Mucosa of descending colon (tissue), 3 donors: ENCODE measurements at places on chromosomes 2 and 18.

DNA sequence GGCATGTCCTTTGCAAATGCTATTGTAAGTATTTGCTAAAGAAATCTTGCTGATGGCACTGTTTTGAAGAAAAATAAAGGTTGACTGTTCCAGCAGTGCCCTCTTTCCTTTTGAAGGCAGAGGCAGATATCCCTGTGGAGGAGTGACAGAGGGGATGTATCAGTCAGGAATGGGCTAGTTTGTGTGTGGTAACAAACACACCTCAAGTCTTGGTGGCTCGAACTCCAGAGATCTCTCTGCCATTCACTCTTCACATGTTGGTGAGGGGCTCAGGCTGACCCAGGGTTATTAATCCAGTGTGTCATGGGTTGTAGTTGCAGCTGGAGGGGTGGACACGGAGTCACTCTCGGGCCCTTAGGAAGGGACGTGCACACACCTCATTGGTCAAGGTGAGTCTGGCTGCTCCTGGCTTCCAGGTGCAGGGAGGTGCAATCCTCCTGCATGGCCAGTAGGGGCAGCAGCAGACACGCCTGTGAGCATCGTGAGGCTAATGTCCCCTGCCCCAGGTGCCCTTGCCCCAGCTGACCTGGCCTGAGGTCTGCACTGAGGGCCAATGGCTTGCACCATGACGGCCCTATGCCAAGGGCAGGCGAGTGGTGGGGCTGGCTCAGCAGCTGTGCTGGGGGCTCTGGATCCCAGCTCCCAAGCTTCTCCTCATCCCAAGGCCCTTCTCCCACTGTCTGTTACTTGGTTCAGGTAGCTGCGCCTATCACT is 146.5 kb downstream of the ASB1 start:
- no peak for DNase-seq

GRCh38 chr2:233039212-233039845 is 6.9 kb downstream of the NEU2 start:
- DNase-seq = no peak

GRCh38 chr2:145379934-145380333 is 860.0 kb upstream of the ZEB2 start:
- no peak for DNase-seq

GRCh38 chr2:99507937-99508818 is 18.4 kb upstream of the REV1 start:
- DNase-seq = no peak

GRCh38 chr2:79554899-79555298 is 42.0 kb downstream of the CTNNA2 start:
- no peak for DNase-seq

DNA sequence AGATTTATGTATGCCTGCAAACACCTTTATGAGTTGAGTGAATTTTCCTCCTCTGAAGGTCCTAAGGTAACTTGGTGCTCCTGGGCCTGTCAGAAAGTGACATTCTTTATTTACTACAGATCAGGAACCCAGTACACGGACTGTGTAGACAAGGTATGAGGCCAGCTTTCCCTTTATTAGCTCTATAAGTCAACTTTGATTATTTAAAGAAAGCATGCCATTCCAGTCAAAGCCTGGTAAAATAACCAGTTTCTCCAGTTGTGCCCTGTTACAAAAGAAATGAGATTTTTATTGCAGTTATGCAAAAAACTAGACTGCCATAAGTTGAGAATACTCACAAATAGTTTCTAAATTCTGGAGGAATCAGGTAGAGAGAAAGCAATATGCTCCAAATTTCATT is 266.1 kb upstream of the SP5 start:
- no peak for DNase-seq

GRCh38 chr2:37637985-37638384 is 33.5 kb downstream of the CDC42EP3 start:
- DNase-seq = no peak

DNA sequence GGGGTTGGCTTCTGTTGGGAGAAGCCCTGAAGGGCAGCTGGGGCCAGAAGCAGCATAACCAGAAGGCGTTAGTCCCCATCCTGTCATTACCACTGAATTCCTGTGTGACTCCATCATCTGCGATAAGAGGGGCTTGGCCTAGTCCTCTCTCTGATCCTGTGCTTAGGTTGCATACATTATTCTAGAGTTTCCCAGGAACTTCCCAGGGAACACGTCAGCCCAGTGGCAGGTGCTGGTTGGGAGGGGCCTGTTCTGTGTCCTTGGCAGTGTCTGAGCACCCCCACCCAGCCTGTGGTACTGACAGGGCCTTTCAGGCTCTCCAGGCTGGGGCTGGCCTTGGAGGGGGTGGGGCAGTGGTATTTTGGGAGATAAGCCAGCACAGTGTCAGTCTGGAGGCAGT is 4.5 kb upstream of the TOGARAM2 start:
- no peak for DNase-seq

GRCh38 chr2:196159221-196159892 is 12.0 kb downstream of the STK17B start:
- DNase-seq = no peak

DNA sequence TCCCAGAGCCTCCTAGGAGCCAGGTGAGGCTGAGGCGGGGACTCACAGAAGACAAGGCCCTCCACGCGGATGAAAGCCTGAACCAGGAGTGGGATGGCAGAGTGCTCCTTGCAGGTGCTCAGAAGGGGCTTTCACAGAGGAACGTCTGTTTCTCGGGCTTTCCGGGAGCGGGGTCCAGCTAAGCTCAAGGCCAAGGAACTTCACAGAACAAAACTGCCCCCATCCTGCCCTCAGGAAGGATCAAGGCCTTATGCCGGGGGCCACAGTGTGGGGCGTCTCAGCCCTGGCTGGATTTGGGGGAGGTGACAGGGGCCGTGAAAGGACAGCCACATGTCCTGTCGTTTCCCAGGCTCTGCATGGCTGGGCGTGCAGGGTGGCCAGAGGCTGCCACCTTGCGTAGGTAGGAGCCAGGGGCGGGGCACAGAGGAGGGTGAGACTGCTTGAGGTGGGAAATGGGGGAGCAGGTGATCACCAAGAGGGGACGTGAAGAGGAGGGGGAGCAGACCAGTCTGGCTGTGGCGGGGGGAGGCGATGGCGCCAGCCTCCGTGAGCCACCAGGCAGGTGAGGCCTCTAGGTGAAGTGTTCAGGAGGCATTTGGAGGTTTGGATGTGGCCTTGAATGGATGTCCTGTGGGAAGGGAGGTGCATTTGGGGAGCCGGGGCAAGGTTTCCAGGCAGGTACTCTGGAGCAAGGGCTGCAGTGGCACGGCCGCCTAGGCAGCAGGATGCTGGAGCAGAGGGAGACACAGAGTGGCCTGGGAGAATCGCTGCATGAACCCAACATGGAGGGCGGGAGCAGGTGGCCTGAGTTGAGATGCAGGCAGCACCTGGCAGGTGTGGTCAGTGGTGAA is 79.1 kb downstream of the TWIST2 start:
- DNase-seq = no peak

- no peak for DNase-seq
Measured at GRCh38 chr18:45437366-45437765, 177.9 kb upstream of the SLC14A2 start.

DNA sequence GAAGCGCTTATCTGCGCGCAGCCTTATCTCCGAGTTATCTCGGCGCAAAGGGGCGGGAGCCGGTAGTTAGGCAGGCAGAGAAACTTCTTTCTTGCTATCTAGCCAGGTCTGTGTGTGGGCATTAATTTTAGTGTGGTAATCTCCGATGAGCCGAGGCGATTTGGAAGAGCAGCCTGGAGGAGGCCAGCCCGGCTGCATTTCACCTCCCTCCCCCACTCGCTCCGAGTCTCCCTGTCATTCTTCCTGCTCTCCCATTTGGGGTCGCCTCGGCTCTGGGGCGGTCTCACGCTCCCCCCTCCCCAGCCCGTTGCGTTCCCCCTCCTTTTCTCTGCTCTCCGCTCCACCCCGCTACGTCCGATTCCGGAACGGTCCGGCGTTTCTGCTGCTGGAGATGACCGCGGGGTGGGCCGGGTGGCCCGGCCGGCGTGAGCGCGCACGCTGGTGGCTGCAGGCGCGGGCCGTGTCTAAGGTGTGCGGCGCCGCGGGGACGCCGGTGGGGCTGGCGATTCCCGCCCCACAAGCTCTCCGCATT is 566 bp downstream of the GATA6 start:
- no peak for DNase-seq

DNA sequence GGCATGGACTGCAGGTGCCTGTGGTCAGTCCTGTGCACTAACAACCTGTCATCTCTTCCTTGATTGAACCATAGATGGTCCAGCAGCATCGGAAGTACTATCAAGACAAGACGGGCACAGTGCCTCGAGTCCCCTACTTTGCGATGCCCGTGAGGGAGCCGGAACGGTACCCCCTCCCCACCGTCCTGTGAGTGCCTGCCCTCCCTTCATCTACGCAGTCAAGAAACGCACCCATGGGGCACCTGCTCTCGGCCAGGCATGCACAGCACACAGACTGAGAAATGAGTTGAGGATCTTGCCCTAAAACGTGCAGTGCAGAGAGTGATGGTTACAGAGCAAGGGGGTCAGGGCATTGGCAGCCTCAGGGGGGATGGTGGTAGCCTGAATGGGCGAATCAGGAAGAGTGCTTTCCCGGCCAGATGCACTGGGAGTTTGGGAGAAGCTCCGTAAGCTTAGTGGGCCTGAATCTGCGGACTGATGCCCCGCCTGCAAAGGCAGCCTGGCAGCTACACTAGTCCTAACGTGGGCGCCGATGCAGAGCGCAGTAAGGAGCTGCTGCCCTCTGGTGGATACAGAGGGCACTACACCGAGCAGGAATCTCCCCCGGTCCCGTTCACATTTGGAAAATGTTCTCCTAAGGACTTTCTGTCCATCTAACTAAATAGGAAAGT is 63.6 kb downstream of the CIB4 start:
- DNase-seq = peak; percentile 74

DNA sequence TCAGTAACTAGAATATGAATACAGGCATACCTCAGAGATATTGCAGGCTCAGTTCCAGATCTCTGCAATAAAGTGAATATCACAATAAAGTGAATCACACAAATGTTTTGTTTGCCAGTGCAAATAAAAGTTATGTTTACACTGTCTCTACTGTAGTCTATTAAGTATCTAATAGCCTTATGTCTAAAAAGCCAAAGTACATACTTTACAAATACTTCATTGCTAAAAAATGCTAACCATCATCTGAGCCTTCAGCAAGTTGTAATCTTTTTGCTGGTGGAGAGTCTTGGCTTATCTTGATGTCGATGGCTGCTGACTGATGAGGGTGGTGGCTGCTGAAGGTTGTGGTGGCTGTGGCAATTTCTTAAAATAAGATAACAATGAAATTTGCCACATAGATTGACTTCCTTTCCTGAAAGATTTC is 159.4 kb downstream of the MYO1B start:
- no peak for DNase-seq

DNA sequence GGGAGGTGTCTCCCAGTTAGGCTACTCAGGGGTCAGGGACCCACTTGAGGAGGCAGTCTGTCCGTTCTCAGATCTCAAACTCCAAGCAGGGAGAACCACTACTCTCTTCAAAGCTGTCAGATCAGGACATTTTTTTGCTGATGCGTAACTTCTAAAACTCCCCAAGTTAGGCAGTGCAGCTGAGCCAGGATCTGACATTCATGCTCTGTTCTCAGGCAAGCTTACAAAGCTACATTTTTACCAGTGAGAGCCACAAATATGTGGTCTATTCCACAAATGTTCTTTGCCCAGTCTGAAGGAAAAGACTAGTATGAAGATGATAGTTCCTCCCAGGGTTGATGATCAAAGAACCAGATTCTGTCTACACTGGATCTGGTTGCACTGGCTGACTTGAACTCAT is 184.1 kb downstream of the MTCL1 start:
- DNase-seq = no peak

DNA sequence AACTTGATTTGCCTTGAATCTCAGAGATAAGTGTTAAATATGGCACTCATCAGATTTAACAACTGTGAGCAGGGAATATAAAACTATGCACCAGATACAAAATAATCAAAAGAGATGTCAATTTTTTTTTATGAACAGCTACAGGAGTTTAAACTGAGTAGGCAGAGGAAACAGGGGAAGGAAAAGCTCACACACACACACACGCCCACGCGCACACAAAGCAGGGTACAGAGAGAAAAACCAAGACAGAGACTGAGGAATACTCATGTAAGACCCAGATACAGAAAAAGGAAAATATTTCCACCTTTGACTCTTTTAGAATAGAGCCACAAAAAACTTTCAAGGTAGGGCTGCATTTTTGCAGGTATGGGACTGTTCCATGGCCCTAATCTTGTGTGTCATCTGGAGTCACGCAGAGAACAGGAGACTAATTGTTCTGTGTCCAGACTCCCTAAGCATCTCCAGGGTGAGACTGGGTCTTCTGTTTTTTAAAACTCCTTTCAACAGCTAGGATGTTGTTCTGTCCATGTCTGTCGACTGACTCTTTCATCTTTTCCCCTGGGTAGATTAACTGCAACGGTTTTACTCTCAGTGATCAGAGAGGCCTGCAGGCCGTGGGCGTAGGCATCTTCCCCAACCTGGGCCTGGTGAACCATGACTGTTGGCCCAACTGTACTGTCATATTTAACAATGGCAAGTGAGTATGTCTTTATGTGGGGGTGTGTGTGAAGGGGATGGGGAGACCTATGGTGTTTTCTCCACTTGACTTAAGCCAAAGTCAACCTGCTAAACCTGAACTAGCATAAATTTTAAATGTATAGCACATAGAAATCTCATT is 23.0 kb downstream of the SMYD1 start:
- no peak for DNase-seq

- no peak for DNase-seq
Measured at GRCh38 chr2:128219891-128220290, 98.8 kb downstream of the HS6ST1 start.

DNA sequence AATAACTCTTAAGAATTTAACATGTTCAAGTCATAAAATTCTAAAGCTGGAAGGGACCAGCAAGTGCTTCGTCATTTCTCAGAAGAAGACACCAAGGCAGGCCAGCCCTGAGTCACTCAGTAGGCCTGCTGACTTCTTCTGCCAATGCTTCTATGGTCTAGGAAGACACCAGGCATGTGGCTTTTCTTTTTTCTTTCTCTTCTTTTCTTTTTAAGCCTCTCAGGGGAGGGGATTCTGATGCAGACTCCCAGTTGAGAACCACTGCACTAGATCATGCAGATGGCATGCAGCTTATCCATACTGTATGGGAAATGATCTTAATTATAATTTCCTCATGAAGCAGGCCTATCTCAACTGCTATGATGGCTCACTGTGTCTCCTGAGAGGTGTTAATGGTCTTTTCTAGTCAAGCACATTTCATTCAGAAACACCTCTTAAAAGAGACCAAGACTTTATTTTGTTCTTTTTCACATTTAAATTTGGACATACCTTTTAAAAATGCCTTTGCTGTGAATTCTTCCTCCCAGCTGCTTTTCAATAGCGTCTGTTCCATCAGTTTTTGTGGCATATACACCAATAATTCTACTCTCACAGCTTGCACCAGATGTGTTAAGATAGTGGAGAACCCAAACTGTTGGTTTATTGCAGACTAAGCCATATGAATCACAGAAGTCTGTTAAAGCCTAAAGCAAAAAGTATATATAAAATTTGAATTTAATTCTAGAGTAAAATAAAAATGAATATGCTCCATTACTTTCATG is 11.3 kb downstream of the KCTD18 start:
- no peak for DNase-seq

DNA sequence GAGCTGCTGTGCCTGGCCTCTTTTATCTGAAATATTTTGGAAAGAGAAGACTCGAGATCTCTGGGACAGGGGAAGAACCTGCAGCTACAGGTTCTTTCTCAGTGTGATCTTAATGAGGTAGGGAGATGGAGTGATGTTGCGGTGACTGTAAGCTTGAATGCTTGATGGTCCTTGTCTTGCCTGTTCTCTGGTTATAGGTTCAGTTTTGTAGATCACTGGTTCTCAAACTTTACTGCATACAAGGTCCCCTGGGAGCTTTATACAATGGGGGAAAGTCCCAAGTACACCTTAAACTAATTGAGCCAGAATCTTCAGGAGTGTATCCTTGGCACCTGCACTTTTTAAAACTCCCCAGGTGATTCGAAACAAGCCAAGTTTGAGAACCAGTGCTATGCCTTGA is 136.7 kb upstream of the CXCR4 start:
- no peak for DNase-seq
